Thoracic aorta endothelial cell (primary cell): ENCODE measurements at places on chromosomes 7 and 10. TPM values are rescaled to one million over a fixed set of nuclear protein-coding genes. Genes with fewer than 3 reads are reported as not detected.

ACTL6B gene
- total RNA-seq: not detected in 2 replicates

ELN gene
- total RNA-seq: 0.07 and 0.13 TPM in 2 replicates

SPDYE5 gene
- total RNA-seq: under 0.01 TPM in 1 of 2 replicates, not detected in the other

TMEM26 gene
- total RNA-seq: 0.07 TPM in 1 of 2 replicates, not detected in the other

ICA1 gene
- total RNA-seq: 37.2 and 45.6 TPM in 2 replicates

NKX1-2 gene
- not detected in 2 replicates for total RNA-seq

GCK gene
- total RNA-seq: 0.13 and 0.14 TPM in 2 replicates

ZNF853 gene
- total RNA-seq: 0.13 and 0.14 TPM in 2 replicates

MORN4 gene
- 3.9 and 4.3 TPM in 2 replicates for total RNA-seq

CYP17A1 gene
- total RNA-seq: not detected in 2 replicates

TET1 gene
- total RNA-seq: 0.40 and 0.65 TPM in 2 replicates

FAM13C gene
- total RNA-seq: 0.13 and 0.93 TPM in 2 replicates

MUC3A gene
- total RNA-seq: not detected in 2 replicates

SPDYE16 gene
- not detected in 2 replicates for total RNA-seq

AS3MT gene
- total RNA-seq: 1.1 and 1.8 TPM in 2 replicates

SEMA3D gene
- 0.22 and 1.2 TPM in 2 replicates for total RNA-seq

SLC29A4 gene
- 1.5 and 1.9 TPM in 2 replicates for total RNA-seq

OR6V1 gene
- not detected in 2 replicates for total RNA-seq

SUN3 gene
- not detected in 2 replicates for total RNA-seq

CNPY4 gene
- total RNA-seq: 18.9 and 21.9 TPM in 2 replicates

SHTN1 gene
- 20.7 and 26.2 TPM in 2 replicates for total RNA-seq

DRGX gene
- total RNA-seq: not detected in 2 replicates

SERPINE1 gene
- total RNA-seq: 1,853 and 2,613 TPM in 2 replicates

TFR2 gene
- total RNA-seq: 0.27 and 0.43 TPM in 2 replicates

LHFPL3 gene
- not detected in 2 replicates for total RNA-seq

CPN1 gene
- not detected in 2 replicates for total RNA-seq

SVOPL gene
- under 0.01 TPM in 1 of 2 replicates, not detected in the other for total RNA-seq

OR6B1 gene
- total RNA-seq: not detected in 2 replicates

ZNF716 gene
- total RNA-seq: not detected in 2 replicates

SLC25A13 gene
- 34.8 and 49.5 TPM in 2 replicates for total RNA-seq

CPA2 gene
- total RNA-seq: not detected in 2 replicates

FGF8 gene
- total RNA-seq: 0.13 TPM in 1 of 2 replicates, not detected in the other

PFKP gene
- total RNA-seq: 349 and 368 TPM in 2 replicates

BUB3 gene
- 228 and 267 TPM in 2 replicates for total RNA-seq

AQP1 gene
- total RNA-seq: 1.7 and 4.9 TPM in 2 replicates

PRSS37 gene
- not detected in 2 replicates for total RNA-seq

GBX1 gene
- not detected in 2 replicates for total RNA-seq

ARF5 gene
- 107 and 111 TPM in 2 replicates for total RNA-seq

HIBADH gene
- total RNA-seq: 32.7 and 34.1 TPM in 2 replicates

OGDHL gene
- total RNA-seq: 0.22 and 0.27 TPM in 2 replicates

THSD7A gene
- 10.5 and 24.7 TPM in 2 replicates for total RNA-seq

NUP42 gene
- total RNA-seq: 36.6 and 51.3 TPM in 2 replicates

OPN4 gene
- total RNA-seq: not detected in 2 replicates

FKBP6 gene
- total RNA-seq: not detected in 2 replicates

FEZF1 gene
- not detected in 2 replicates for total RNA-seq

CRCP gene
- 32.6 and 36.6 TPM in 2 replicates for total RNA-seq

TYW1B gene
- total RNA-seq: 2.0 and 2.4 TPM in 2 replicates

NUTM2A gene
- total RNA-seq: 0.14 and 0.53 TPM in 2 replicates

CYP2C19 gene
- total RNA-seq: not detected in 2 replicates

DEPP1 gene
- total RNA-seq: 230 and 326 TPM in 2 replicates

RBP3 gene
- total RNA-seq: not detected in 2 replicates

SLC26A4 gene
- 1.7 and 2.0 TPM in 2 replicates for total RNA-seq

C7orf33 gene
- not detected in 2 replicates for total RNA-seq

C10orf143 gene
- 0.57 TPM in 1 of 2 replicates, not detected in the other for total RNA-seq
